ENCODE measurements at places on chromosomes 16 and 17.

DNA sequence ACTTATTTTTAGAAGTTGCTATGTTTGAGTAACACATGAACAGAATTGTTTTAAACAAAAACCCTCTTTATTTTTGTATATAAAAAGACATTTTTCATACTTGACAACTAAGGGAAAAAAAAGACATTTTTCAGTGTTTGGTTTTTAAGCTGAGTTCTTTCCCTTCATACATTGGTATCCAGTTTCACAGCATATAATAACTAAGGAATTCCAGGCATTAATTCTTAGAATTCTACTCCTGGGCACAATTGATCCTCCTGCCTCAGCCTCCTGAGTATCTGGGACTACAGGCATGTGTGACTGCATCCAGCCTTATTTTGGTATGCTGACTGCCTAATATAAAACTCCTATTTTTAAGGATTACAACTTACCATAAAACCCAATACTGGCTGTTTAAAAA is 8.4 kb downstream of the FBXO47 start:
- no peak for DNase-seq

DNA sequence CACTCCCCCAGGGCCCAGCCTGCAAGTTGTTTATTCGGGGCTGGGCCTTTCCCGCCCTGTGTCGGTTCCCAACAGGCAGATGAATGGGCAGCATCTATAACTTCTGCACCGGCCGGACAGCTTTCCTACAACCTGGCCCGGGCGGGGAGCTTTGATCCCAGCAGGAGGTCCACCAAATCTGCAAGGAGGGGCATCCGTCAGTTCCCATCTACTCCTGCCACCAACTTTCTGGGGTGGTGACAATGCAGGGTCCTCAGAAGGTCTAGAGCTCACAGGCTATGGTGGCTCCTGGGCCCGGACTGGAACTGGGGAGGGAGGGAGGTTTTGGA is 211.9 kb downstream of the NTN1 start:
- DNase-seq = no peak

- no peak for DNase-seq
Measured at GRCh38 chr17:74949455-74950115, 13.9 kb downstream of the OTOP3 start.

DNA sequence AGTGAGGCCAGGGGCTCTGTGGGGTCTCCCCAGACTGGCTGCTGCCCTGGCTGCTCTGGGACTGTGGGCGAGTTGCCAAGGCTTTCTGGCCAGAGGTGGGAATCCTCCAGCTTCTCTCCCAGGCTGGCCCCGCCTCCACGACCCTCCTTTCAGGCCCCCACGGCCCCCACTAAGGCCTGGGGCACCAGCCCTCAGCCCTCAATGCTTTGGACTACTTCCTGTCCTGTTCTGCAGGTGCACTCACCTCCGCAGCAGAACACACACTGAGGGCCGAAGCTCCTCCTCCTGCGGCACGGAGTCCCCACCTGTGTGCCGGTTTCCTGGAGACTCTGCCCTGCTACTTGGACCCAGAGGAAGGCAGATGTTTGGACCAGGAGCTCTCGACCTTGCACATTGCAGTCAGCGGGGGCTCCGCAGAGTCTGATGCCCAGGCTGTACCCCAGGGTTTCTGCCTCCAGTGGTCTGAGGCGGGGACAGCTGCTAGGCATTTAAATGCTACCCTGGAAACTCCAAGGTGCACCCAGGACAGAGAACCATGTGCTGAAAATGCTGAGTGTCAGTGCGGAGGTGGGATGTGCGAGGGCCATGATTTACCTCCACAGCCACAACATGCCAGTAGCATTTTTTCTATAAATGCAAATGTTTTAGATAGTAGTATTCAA is 223.8 kb downstream of the IRF8 start:
- DNase-seq = no peak

GRCh38 chr16:50136399-50136798 is 16.7 kb upstream of the TENT4B start:
- DNase-seq = no peak

GRCh38 chr16:79899716-79900115 is 299.2 kb upstream of the MAF start:
- no peak for DNase-seq

DNA sequence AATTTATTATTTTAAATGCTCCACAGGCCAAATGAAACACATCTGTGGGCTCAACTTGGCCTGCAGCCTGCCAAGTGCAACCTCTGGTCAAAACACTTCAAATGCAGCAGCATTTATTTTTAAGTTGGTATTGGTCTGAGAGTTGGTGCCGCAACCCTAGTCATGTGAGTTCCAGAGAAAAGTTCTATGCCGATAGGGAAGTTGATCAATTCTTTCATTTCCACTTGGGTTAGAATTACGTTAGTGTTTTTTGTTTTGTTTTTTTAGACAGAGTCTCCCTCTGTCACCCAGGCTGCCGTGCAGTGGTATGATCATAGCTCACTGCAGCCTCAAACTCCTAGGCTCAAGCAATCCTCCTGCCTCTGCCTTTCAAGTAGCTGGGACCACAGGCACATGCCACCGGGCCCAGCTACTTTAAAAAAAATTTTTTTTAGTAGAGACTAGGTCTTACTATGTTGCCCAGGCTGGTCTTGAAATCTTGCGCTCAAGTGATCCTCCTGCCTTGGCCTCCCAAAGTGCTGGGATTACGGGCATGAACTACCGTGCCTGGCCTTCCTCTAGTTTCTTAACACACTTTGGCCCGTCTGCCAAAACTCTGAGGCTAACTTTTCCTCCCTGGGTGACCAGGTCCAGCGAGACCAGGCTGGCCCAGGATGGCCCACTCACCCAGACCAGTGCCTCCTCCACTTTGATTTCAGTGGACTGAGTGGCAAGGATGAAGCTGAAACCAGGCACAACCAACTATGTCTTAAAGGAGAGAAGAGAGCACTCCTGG is 221.1 kb downstream of the MRTFB start:
- no peak for DNase-seq

DNA sequence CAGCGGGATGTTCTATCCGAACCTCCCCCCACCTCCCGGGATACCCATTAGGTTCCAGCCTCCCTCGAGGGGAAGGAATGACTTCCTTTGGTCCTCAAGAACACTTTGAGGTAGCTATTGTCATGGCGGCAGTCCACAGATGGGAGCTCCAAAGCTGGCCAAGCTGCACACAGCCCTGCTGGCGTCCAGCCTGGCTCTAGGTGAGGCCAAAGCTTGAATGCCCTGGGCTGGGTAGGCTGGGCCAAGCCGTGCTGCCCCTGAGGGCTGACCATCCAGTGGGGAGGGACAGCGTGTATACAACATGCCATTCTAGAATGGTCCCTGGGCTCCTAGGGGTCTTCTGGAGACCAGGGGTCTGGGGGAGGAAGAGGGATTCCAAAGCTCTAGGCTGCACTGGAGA is 43.5 kb downstream of the PEMT start:
- DNase-seq = no peak

DNA sequence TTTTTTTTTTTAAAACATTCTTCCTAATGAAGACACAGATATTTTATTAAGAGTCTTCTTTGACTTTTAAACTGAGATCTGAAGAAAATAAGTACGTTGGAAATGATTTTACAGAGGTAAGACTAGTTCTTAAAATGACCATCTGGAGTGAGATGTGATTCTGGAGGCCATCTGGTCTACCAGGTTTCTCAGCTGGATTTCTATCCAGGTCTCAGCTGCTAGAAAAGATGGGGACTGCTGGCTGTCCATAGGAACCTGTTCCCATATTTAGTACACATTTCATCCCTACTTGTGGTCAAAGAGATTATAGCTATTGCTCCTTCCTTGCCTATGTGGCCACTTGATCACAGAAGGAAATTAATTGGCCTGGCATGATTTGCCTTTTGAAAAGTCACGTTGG is 12.2 kb downstream of the PMFBP1 start:
- no peak for DNase-seq

- no peak for DNase-seq
Measured at GRCh38 chr16:89049484-89050118, 44.1 kb upstream of the ACSF3 start.

DNA sequence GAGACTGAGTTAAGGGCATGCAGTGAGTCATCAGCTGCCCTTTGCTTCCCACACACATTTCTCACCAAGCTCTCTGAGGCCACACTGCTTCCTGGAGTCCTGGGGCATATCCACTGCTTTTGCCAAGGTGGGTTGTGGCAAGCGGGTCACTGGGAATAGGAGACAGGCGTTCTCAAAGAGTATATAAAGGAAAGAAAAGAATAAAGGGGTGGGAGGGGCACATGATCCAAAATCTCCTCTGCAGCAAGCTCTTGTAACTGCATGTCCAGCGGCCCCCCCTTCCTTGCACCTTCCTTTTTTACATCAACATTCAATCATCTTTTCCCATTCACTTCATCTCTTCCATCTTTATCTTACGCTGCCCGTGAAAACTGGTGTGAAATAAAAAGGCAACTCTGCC is 259.1 kb upstream of the RPL38 start:
- no peak for DNase-seq

- DNase-seq = no peak
Measured at GRCh38 chr16:79062821-79063220, 537.7 kb downstream of the MAF start.

DNA sequence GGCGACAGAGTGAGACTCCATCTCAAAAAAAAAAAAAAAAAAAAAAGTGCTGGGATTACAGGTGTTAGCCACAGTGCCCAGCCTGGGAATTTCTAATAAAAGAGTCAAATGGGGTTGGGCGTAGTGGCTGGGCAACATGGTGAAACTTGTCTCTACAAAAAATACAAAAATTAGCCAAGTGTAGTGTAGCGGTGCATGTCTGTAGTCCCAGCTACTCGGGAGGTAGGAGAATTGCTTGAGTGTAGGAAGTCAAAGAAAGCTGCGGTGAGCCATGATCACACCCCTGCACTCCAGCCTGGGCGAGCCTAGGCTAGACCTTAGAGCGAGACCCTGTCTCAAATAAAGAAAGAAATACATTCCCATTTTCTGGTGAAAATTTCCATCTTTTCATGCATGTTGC is 2.4 kb upstream of the UTS2R start:
- no peak for DNase-seq

DNA sequence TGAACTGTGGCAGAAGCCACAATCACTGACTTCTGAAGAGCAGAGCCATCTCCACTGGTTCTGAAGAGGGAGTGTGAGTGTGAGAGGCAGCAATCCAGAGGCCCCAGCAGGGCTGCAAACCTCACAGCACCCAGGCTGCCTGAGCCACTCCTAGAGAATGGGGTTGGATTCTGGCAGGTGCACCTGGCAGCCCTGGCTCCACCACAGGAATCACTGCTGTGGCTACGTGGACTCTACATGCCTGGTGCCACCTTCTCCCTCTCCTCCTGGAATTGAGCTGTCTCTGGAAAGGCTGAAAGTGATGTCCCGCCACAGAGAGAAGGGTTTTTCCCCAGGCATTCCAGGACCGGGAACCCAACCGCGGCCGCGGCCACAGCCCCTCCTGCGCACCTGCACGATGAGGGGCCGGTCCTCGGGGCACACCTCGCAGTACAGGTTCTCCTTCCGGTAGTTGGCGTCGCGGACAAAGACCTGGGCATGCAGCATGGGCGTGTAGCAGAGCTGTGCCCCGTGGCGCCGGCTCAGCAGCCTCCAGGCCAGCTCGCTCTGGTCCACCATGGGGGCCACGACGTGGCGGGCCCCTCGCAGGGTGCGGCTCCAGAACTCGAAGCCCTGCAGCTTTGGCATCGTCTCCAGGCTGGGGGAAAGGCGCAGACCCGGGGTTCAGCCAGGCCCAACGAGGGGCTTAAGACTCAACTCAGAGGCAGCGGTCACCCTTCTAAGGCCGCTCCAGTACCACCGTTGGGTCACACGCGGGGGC is 991 bp downstream of the DUS1L start:
- DNase-seq = no peak

DNA sequence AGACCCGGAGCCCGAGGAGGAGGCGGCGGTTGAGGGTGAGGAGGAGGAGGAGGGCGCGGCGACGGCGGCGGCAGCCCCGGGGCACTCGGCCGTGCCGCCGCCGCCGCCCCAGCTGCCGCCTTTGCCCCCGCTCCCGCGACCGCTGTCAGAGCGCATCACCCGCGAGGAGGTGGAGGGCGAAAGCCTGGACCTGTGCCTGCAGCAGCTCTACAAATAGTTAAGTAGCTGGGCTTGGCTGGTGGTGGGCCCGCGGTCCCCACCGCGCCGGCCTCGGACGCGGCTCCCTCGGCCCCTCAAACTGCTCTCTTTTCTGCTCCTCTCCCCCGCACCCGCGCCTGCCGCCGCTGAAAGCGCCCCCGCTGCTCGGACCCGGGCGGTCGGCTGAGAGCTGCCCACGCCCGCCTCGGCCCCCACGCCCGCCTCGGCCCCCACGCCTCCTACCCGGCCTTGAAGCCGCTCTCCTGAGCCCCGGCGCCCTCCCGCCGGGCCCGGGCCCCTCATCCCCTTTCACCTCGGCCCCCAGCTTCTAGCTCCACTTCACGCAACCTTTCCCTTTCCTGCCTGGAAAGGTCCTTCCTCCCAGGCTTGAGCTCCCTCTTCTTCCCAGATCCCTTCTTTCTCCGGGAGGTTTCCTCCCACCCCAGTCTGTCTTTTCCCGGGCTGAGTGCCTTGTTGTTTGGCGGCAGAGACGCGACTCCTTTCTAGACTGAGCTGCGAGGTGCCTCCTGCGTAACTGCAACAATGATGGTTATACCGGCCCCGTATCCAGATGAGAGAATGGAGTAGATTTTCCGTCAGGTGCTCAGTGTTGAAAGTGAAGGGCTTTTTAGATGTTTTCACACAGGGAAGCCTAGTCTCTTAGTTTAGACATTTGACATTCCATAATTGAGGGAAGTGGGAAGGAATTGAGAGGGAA is 850 bp downstream of the PPM1E start:
- no peak for DNase-seq

- DNase-seq = peak; percentile 66
Measured at GRCh38 chr17:17749921-17750320, 68.7 kb downstream of the RAI1 start.

DNA sequence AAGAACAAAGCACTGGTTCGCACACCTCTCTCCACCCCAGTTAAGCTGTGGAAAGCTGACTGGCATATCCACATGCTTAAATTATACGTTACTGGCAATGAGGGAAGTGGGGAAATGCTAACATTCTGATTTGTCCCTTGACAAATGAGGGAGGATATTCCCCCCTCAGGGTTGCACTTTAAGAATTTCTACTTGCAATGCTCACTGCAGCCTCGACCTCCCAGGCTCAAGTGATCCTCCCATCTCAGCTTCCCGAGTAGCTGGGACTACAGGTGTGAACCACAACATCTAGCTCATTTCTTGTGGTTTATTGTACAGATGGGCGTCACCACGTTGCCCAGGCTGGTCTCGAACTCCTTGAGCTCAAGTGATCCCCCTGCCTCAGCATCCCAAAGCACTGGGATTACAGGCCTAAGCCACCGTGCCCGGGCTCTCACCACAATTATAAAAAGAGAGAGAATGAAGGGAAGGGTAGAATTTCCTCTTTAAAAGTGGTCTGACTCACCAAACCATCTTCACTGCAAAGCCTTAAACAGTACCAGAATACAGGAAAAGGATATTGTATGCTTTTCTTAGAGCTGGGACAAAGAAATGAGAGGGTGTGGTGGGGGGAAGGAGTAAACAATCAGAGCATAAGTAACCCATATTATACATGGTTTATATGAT is 38.9 kb downstream of the KANSL1 start:
- no peak for DNase-seq

All from CD4-positive, alpha-beta T cell treated with Interleukin-15 for 1 hour (primary cell).